Retinal pigment epithelial cell (primary cell): ENCODE measurements at places on chromosomes 5 and 9.

DNA sequence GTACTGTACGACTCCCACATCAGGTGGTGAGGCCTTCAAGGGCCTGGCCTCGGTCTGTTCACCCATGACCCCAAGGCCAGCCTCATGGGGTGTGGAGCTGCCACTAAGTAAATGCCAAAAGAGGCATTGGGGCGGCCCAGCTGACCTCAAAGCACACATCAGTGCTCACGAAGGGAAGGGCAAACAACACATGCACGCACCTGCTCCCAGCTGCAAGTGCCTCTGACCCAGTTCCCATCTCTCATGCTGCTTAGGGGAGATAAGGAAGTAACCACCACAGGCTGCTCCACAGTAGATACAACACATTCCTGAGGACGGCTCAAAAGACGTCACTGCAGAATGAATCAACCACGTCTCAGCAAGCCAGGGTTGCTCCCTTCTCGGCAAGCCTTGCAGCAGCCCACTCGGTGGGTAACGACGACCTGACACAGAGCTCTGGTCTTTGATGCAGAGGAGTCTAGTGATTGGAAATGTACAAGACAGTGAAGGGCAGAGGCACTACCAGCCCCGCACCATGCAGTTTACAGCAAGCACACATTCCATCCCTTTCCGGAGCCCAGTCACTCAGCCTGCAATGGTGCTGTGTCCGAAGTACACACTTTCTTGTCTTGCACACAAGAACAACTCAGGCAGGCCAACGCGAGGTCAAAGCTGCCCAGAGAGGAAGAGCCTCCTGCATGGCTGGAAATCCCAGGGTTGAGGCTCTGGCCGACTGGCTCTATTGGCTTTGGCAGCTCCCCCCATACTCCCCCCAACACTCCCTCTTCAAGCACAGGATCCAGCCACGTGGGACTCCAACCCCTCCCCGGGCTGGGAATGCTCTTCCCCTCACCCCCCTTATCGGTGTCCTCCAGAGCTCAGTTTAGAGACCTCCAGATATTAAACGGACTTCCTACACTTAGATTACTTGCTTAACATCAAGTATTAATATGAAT lies 31.8 kb downstream of the FABP6 start:
- DNase-seq, result peak; percentile 63

DNA sequence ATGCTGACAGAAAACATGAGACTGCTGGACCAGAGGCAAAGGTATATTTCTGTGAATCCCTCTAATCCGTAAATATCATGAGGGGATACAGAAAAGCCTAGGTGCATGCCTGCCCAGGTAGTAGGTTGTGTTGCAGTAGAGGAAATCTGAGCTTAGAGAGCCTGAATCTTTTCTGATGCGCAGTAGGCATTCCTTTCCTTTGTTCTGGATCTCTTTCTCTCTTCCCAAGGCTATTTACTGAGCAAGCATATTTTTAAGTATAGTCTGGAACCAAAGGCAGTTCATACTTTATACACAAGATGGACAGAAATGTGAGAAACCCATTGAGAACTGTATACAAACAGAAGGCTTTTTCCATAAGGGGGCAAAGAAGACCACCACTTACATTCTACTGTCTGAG lies 359.3 kb downstream of the TMEM161B start:
- no peak for DNase-seq

GRCh38 chr9:4815381-4815956 lies 22.7 kb downstream of the RCL1 start:
- DNase-seq, result no peak

DNA sequence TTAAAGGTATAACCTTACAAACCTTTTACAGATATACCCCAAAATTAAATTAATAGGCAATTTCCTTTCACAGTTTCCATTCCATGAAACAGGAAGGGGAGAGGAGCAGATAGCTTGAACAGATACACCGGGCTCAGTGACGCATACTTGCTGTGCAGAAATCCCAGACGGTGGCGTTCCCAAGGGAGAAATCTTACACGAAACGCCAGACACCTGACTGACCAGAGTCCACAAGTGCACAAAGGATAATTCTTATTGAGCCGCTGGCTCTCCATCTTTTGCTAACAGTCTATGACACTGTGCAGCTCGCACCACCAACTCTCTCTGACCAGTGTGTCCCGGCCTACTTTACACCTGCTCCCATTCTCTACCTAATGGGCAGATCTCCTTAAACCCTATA lies 37.4 kb downstream of the PTCH1 start:
- no peak for DNase-seq

DNA sequence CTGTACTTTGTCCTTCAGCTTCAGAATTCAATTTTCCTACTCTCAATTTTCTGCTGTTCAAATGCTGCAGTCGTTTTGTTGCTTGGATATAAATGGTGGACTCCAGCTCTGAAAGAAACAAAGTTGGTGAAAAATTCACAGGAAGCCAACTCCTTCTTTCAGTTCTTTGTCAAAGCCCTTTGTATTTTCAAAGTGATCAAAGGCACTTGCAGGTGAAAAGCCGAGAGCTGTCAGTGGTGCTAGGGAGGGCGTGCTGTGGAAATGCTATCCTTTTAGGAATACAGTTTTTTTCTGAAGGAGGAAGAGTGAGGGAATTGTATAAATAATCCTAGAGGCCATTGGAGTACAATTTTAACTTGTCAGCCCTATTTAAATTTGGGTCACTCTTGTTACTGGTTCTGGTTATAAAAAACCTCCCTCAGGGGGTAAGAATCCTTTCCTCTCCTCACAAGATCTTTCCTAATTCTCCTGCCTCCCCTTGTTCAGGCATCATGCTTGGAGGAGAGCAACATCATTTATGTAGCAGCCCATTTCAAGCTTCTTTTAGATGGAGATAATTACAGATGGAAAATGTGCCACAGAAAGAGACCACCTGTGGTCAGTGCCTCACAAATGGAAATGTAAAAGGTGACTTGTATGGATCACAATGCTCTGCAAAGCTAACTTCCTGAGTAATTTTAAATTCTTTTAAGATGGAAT lies 62.5 kb upstream of the GHR start:
- DNase-seq, result no peak

GRCh38 chr9:12776513-12777055 lies 1.8 kb downstream of the LURAP1L start:
- DNase-seq, result no peak

DNA sequence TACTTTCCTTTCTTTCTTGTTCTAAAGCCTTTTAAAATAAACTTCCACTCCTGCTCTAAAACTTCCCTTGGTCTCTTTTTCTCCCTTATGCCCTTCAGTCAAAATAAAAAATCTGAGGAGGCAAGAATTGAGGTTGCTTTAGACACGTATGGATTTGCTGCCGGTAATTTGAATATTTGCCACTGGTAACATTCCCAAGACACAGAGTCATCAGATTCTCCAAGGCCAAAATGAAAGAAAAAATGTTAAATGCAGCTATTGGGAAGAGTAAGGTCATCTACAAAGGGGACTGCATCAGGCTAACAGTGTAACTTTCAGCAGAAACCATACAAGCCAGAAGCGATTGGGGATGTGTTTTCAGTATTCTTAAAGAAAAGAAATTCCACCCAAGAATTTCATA lies 311.1 kb downstream of the CDH18 start:
- DNase-seq, result no peak

- DNase-seq, result no peak
These were observed 3.8 kb upstream of the GGTA1 start for GRCh38 chr9:121503444-121503843.
